ENCODE measurements at places on chromosomes 13 and 19.

DNA sequence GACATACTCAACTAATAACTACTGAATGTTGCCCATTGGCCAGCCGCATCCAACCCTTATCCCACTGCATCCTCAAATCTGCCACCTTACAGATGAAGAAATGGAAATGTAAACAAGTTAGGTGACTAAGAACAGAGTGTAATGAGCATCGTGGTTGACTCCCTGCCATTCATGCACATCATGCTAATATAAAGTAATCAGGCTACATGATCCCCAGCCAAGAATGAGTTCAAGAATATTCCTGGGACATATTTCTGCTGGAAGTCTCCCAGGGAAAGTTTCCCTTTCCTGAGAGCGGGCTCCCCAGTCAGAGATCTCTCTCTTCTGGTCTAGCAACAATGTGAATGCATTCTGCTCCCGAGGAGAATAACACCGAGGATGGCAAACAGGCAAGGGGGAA, 55.9 kb upstream of the SERP2 start:
- DNase-seq = no peak

- DNase-seq = no peak
Observed at GRCh38 chr13:110073982-110074381, 233.0 kb downstream of the COL4A1 start.

DNA sequence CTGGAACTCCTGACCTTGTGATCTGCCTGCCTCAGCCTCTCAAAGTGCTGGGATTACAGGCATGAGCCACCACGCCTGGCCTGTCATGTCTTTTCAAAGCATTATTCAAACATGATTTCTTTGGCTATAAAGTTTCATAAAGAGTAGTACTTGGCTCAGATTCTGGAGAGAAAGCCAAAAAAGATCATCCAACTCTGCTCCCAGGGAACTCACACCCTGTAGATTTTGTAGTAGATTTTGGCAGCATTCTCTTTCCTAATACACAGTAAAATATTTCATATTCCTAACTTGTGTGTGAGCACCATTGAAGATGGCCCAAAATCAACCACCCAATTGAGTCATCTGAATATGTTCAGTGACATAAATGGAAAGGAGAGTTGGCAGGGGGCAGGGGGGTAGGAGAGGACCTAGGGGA, 48.4 kb downstream of the CAB39L start:
- DNase-seq = no peak

- no peak for DNase-seq
Observed at GRCh38 chr19:10209315-10209714, 14.6 kb upstream of the DNMT1 start.

- DNase-seq = no peak
Observed at GRCh38 chr19:18023622-18024251, 15.8 kb downstream of the ARRDC2 start.

GRCh38 chr13:99390601-99391000, 83.4 kb upstream of the GPR183 start:
- DNase-seq = no peak

DNA sequence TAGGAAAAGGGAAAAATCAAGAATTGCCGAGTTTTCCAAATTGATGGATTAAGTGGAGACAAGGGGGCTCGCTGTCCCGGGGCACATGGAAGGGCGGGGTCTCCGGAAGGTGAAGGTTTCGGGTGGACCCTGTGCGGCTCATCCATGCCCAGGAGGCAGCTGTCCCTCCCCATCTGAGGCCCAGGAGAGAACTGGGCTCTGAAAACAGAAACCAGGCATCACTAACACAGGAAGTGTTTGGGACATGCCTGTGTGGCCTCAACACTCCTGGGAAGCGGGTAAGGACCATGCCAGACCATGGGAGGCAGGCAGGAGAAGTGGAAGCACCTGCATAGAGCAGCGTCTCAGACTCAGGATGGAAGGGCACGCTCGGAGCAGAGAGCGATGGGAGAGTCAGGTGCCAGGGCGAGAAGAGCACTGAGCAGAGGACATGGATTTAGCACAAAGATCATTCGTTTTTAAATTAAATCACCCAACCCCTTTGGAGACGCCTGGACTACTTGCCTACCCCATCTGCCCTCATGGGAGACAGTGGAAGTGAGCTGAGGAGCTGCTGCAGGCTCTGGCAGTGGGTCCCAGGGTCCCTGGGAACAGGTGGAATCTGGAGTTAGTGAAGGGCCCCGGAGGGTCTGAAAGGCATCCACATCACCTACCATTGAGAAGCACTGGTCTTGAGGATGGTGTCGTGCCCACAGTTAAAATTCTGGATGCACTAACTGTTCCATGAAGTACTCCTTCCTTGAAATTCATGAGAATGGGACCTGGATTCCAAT, 183.2 kb upstream of the SOX1 start:
- no peak for DNase-seq

DNA sequence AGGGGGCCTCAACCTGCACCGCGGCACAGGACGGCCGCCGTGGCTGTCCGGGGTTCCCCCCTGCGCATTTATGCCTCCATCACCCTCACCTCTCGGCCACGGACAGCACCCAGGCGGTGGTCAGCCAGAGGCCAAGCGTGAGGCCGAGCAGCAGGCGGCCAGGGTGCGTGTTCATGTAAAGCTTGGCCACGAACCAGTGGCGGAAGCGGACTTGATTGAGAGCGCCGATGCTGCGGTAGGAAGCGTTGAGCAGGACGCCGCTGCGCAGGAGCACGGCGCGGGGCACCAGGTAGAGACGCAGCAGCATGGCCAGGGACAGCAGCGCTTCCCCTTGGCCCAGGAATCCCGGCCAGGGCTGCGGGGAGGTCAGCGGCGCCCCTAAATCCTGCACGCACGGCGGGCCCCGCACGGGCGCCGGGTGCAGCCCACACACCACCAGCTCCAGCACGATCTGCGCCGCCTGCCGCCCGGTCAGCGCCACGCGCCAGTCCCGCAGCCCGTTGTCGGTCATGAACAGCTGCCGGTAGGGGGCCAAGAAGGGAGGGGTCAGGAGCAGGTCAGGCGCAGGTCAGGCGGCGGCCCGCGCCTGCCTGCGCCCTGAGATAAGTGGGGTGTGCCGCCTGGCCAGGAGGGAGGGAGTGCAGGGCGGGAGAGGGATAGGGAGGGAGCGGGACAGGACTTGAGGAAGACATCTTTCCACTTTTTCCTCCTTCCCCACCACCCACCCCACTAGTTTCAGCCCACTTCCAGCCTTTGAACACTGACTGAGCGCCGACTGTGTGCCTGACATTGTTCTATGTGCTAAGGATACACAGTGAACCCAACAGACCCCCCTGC, 6.5 kb downstream of the KCNN4 start:
- DNase-seq = no peak

DNA sequence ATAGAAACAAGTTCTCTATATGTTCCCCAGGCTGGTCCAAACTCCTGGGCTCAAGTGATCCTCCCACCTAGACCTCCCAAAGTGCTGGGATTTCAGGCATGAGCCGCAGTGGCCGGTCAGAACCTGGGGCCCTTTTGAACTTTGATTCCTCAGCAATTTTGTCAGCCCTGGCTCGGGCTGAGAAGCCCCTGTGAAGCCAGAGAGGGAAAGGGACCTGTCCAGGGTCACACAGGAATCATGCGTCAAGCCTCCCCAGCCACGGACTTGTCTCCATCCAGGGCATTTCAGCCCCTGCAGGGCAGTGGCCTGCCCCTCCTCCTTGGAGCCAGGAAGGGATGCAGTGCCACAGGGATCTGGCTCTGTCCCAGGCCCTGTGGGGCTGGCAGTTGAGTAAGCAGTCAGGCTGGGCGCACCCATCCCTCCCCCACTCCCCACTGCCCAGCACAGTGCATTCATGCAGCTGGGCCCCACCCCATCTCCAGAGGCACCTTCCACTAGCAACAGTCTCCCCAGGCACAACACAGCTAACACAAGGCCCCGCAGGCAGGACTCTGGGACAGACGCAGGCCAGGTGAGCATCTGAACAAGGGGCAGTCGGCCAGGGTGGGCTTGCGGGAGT, at the start of gene CAPS:
TSS of gene CAPS (plus strand) at position 516 of the 619 bp plus-strand sequence. CDS start 153 bp downstream, outside the sequence.
- DNase-seq = no peak

DNA sequence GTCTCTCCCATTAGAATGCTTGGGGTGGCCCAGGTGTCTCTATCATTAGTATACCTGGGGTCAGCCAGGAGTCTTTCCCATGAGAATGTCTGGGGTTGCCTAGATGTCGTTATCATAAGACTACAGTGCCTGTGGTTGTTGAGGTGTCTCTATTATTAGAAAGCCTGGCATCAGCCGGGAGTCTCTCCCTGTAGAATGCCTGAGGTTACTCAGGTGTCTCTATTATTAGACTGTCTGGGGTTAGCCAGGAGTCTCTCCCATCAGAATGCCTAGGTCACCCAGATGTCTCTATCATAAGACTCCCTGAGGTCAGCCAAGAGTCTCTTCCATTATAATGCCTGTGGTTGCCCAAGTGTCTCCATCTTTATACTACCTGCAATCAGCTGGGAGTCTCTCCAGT, 1541.1 kb downstream of the UQCRFS1 start:
- DNase-seq = no peak

GRCh38 chr13:114112826-114113322, 19.5 kb downstream of the RASA3 start:
- no peak for DNase-seq

- peak; percentile 51 for DNase-seq
Observed at GRCh38 chr13:97574926-97575325, 141.0 kb downstream of the RAP2A start.

DNA sequence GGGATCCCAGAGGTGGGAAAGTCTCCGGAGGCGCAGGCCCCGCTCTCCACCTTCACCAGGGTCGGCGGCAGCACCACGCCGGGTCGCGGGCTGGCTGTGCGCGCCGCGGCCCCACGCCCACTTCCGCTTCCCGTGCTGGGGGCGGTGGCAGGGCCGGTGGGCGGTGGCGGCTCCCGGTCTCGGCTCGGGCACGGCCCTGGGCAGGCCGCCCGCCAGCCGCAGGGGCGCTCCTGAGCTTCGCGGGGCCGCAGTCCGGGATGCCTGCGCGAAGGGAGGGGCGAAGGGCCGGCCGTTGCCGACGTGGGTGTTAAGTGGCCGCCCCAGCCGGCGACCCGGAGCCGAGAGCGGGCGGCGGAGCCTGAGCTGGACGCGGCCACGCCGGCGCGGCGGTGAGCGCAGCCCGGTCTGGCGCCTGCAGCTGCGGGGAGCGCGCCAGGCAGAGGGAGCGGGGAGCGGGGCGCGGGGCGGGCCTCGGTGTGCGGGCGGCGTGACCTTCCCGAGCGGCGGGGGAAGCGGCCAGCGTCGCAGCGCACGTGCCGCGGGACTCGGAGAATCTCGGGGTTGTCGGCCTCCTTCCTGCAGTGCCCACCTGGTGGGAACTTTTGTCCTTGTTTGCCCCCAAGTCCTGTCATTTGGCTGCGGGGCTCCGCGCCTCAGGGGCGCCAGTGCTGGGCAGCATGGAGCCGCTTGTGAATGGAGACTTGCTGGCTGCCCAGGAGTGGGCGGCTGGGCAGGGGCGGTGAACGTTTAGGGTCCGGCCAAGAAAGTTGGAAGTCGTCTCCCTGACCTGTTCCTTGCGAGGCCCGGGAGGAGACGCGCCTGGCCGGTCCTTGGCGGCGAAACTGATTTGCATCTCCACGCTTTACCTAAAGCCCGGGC, at the start of gene SLC25A15:
TSS of gene SLC25A15 (plus strand) at position 337 of the 879 bp plus-strand sequence. CDS start 3,616 bp downstream, outside the sequence.
- peak; percentile 45 for DNase-seq

DNA sequence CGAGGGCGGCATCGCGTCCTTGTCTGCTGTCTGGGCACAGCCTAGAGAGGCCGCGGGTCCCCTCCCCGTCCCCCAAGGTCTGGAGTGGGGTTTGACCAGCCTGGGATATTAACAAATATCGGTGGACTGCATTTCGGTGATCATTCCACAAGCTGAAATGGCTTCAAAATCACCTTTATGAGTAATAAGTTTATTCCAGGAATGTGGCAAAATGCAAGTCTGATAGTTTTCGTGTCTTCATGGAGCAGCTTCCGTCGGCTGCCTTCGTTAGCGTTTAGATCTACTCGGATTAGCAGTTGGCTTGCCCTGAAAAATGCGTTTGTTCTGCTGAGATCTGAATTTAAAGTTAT, 1.1 kb upstream of the GJA3 start:
- DNase-seq = no peak

GRCh38 chr19:50719566-50719965, at the start of gene SHANK1:
Gene SHANK1 (minus strand): TSS chr19:50719802. CDS start chr19:50716919, 2,883 bp downstream.
- DNase-seq = no peak

GRCh38 chr19:29834991-29835846, 23.4 kb downstream of the CCNE1 start:
- no peak for DNase-seq

- no peak for DNase-seq
Observed at GRCh38 chr13:30803749-30804148, 68.4 kb downstream of the ALOX5AP start.

GRCh38 chr13:98959786-98960605, 17.9 kb downstream of the DOCK9 start:
- no peak for DNase-seq

GRCh38 chr13:111202156-111202621, 87.1 kb downstream of the ARHGEF7 start:
- peak; percentile 40 for DNase-seq

DNA sequence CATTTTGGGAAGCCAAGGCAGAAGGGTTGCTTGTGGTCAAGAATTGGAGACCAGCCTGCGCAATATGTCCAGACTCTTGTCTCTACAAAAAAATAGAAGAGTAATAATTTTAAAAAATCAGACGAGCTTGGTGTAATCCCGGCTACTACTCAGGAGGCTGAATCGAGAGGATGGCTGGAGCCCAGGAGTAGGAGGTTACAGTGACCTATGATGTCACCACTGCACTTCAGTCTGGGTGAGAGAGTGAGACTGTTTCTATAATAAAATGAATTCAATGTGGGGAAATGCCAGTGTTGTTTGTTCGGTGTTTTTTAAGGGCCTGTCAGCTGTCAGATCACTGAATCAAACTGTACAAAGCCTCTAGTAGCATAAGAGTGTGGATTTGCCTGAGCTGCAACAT, 1.2 kb upstream of the FBXL3 start:
- no peak for DNase-seq

- DNase-seq = no peak
Observed at GRCh38 chr19:882871-883497, 10.0 kb downstream of the MED16 start.

- no peak for DNase-seq
Observed at GRCh38 chr13:63455938-63456337, 2040.3 kb upstream of the PCDH20 start.

DNA sequence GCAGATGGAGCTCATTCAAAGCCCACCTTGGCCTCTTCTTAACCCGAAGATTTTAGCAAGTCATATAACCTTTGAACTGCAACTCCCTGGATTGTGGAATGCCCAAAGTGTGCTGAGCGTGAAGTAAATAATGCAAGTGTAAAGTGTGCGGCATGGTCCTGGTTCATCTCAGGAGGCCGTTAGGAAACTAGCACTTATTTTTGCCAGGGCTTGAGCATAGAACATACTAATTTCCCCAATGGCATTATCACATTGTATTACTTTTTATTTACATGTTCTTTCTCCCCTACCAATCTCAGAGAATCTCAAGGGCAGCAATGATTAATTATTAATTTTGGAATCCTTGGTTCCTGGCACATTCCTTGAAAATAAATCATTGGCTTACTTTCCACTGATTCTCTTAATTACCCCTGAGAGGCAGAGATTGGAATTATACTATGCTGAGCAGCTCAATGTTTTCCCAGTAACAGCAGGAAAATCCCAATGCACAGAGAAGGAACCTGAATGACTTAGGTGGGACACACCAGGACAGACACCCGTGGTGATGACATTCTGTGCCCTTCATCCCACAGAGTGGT, 128.8 kb upstream of the GJB6 start:
- DNase-seq = no peak

GRCh38 chr13:48695776-48696175, 42.0 kb downstream of the CYSLTR2 start:
- DNase-seq = no peak

GRCh38 chr13:98521461-98522247, 55.3 kb downstream of the STK24 start:
- DNase-seq = no peak

GRCh38 chr13:48954081-48954480, 21.6 kb upstream of the FNDC3A start:
- no peak for DNase-seq
